ENCODE measurements at places on chromosomes 7 and 10.

DNA sequence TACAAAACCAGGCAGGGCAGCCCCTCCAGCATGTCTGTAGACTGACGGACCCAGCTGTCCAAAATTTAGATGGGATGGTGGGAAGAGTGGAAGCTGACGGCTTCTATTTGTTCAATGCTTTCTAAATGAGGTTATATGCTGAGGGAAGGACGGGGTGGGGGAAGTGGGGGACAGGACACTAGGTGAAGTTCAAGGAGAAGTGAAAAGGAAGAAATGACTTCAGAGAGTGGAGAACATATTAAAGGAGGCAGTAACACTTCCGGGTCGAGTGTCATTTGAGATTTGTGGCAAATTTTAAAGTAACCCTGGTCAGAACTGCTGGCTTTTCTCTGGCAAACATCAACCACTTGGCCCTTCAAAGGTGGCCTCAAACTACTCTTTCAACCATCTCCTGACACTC is 9.4 kb downstream of the PIP4K2A start:
- no peak for DNase-seq

DNA sequence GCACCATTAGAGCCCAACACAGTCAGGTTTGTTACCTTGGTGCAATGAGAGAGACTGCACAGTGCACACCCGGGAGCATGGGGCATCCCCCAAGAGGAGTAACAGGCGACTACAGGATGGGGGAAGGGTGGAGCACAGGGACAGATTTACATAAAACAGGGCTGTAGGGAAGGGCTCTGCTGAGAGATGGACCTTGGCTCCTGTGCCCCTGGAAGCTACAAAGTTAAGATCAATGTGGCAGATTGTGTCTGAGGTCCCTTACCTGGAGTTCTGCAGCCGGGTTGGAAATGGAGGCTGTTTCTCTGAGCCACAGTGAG is 13.7 kb upstream of the SLC18A3 start:
- no peak for DNase-seq

- no peak for DNase-seq
Measured at GRCh38 chr7:131110297-131111080, 217.2 kb upstream of the MKLN1 start.

DNA sequence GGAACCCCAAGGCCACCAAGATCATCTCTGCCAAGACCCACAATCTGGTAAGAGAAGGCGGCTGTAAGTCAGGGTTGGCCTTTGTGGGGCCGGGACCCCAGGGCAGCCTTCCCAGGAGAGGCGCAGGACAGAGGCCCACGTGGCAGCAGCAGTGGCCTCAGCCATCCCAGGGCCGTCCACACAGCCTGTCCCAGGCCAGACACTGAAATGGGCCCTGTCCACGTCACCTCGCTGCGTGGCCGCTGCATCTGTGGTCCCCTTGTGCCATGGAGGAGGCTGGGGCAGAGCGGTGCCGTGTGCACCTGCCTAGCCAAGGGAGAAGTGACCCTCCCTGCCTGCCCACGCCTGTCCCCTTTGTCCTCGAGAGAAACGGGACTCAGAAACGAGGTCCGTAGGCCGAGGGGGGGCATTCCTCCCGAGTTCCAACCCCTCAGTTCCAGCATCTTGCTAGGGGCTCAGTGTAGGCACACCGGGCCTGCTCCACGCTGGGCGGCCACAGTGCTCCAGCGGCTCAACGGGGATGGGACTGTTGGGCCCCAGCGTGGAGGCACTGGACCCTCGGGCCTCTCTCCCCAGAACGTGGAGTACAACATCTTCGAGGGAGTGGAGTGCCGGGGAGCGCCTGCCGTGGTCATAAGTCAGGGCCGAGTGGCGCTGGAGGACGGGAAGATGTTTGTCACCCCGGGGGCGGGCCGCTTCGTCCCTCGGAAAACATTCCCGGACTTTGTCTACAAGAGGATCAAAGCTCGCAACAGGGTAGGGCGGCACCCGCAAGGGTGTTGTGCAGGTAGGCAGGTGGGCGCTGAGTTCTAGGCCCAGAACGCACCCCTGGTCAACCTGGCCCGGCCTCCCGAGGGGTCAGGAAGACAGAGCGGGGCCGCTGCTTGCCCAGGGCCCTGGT is 15.6 kb downstream of the DPYSL4 start:
- DNase-seq = no peak

DNA sequence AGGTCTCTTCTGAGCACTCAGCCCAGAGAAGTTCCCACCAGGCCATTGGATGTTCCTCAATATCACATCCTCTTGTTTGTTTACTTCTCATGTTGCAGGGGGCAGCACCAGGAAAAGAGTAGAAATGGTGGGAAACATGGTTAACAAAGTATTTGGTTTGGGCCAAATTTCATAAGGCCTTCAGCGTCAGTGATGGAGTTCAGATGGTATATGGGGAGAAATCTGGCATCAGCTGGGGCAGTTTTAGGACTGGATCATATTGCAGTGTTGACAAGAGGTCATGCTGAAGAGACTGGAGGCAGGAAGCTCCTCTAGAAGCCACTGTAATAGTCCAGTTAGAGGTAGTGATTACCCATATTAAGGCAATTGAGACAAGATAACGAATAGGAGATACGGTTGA is 200.0 kb downstream of the WDR11 start:
- DNase-seq = no peak

- no peak for DNase-seq
Measured at GRCh38 chr10:30455816-30456215, 21.8 kb downstream of the MAP3K8 start.

DNA sequence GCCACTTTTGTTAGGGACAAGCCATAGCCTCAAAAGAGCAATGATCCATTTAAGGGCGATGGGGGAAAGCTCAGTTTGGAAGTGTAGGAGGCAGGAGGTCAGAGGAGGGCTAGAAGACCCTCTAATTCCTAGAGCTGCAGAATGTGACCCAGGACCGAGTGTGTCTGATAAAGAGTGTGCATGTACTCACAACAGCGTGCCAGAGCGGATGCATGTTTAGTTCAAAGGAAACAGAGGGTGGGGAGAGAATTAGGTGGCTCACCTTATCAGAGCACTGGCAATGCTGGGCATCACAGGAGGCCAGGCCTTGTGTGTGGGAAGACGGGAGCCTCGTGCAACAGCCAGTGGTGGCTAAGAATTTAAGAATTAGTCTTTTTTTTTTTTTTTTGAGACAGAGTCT is 133.9 kb upstream of the COBL start:
- no peak for DNase-seq

DNA sequence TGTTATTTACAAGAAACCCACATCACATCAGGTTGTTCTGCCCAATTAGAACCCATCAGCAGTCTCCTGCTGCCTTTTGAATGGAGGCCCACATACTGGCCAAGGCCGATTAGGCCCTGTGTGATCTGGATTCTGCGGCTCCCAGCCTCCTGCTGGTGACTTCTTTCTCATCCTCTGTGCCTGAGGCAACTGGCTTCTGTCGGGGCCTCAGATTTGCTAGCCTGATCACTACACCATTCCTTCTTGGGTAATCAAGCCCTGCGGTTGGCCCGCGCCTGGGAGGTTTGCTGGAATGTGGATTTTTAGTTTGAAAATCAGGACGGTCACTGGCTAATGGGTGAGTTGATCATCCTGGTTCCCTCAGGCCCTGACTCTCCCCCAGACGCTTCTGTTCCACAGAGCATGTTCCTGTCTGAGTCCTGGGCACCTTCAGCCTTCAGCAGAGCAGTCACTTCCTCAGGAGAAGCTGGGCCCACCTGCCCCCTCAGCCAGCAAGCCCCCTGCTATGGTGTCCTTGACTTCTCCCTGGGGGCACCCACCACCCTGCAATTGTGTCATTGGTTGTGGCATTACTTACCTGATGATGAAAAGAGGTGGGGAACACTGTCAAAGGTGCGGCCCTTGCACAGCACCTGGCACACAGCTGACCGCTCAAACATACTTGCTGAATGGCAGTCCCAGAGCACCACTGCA is 207.6 kb downstream of the PHTF2 start:
- no peak for DNase-seq

DNA sequence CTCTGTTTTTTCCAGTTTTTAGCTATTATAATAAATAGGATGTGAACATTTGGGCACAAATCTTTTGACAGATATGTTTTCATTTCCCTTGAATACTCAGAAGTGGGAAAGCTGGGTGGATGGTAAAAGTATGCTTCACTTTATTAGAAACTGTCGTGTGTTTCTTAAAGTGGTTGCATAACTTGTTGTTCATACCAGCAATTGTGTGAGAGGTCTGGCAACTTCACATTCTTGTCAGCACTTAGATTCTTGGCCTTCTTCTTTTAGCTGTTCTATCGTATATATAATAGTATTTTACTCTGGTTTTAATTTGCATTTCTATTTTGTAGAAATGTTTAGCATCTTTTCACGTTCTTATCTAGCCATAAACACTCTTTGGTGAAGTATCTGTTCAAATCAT is 894.4 kb downstream of the KCNMA1 start:
- no peak for DNase-seq

- no peak for DNase-seq
Measured at GRCh38 chr10:1696106-1696505, 41.2 kb downstream of the ADARB2 start.

DNA sequence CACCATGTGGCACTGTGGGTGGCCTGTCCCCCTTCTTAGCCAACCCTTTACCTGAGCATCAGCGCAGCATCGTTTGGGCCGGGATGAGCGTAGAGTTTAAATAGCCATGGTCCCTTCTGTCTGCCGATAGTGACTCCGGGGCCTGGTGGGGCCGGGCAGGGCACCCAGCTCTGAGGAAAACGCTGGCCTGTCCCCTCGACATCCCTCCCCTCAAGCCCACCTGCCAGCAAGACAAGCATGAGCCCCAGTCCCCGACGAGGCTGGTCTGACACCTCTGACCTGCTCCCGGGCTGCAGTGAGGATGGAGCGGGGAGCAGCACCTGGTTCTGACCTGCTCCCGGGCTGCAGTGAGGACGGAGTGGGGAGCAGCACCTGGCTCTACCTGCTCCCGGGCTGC is 31.1 kb upstream of the CNPY1 start:
- DNase-seq = no peak

- DNase-seq = no peak
Measured at GRCh38 chr7:98483964-98484545, 83.2 kb upstream of the BAIAP2L1 start.

DNA sequence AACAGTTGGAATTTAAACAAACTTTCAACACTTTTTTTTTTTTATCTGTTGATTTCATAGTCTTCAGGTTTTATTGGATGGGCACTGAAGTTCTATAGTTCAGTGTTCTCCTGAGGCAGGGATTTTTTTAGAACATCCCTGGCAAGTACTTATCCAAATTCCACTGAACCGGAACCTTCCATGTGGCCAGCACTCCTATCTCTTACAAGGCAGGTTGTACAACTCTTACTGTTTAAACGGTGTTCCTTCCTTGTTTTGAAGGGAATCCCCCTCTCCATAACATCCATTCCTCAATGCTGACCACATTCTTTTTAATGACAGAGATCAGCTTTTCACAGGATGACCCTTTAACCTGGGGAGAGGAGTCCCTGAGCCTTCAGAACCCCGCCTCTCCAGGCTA is 238.9 kb upstream of the CTBP2 start:
- DNase-seq = no peak
